ENCODE measurements at places on chromosomes 16 and 17.

- DNase-seq, result no peak
Observed at GRCh38 chr16:19856120-19856519, 28.5 kb downstream of the GPRC5B start.

DNA sequence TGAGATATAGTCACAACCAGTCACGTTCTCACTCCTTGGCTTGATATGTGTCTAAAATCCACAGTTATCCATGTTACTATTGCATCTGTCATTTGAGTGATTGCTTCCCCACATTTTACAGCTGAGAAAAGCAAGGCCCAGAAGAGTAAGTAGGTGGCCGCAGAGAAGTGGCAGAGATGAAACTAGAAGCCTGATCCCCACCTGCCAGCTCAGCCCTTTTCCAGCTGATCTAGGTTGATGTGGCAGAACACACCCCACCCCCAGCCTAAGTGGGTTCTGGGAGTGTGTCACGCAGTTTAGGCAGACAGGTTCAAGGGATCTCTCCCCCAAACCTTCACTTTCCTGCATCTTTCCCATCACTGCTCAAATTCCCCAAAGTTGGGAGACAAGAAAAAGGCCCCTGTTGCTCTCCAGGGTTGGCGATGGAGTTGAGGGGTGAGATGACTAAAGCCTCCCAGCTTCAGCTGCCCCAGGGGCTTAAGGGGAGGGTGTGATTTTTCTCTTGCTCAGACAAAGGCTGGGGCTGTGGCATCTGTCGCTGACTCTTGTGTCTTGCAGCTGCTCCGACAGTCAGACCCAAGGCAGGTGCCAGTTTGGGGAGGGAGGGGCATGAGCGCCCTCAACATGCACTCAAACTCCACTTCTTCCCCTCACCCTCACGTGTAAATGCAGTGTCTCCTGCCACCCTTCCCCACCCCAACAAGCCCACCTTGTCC, 48.9 kb upstream of the LHX1 start:
- no peak for DNase-seq

DNA sequence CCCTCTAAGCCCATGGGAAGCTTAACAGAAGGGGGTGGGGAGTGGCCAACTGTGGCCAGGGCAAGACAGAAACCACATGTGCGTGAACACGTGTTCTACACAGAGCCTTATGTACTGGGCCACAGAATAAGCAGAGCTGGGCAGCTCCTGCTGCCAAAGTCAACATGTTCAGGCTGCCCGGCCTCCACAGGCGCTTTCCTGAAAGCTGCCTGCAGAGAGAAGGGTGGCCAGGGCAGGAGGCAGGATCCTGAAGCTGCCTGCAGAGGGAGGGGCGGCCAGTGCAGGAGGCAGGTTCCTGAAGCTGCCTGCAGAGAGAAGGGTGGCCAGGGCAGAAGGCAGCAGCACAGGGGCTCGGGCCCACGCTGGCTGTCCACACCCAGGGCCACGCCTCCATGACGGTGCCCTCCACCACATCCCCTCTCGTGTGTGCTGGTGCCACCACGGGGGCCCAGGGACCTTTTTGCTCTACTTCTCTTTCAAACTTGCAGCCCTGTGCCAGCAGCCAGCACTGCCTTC, 79.5 kb downstream of the ANKRD11 start:
- DNase-seq, result no peak

DNA sequence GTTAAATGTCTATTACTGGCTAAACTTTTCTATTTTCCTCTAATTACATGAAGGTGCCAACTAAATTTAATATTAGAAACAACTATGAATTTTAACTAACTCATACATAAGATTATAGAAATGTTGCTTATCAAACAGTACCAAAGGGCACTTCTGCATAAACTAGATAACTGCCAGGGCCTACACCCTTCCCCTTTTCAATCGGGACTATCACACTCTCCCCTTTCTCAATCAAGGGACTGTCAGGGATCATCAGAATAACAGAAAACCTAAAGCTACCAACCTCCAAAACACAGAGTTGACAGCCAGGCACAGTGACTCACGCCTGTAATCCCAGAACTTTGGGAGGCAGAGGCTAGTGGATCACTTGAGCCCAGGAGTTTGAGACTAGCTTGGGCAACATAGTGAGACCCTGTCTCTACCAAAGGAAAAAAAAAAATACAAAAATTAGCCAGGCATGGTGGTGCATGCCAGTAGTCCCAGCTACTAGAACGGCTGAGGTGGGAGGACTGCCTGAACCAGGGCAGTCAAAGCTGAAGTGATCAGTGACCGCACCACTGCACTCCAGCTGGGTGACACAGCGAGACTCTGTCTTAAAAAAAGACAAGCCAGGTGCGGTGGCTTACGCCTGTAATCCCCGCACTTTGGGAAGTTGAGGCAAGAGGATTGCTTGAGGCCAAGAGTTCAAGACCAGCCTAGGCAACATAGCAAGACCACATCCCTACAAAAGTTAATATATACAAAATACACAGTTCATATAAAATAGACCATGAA, 3.2 kb upstream of the PHLPP2 start:
- no peak for DNase-seq

- no peak for DNase-seq
Observed at GRCh38 chr17:27518545-27519521, 62.6 kb downstream of the KSR1 start.

- no peak for DNase-seq
Observed at GRCh38 chr16:78599271-78599670, 499.8 kb downstream of the WWOX start.

DNA sequence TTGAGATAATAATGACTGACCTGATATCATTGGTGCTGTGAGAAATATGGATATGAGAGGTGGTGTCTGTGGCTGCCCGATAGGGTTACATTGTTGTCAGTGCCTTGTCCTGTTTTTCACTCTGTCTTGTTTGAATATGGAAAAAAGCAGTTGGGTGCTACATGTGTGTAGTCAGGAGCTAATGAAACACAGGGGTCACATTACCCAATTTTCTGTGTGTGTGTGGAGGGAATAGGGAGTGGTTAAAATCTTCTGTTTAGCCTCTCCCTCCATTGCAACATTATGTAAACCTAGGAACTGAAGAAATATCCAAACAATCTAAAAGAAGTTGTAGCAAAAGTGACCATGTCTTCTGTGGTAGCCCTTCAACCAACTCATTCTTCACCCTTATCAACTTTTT, 527.7 kb upstream of the SOX9 start:
- DNase-seq, result no peak
